CD4-positive, alpha-beta T cell treated with Interleukin-2 at 100 ng/mL for 4 hours (primary cell): ENCODE measurements at places on chromosomes 3 and 15.

- no peak for DNase-seq
Measured at GRCh38 chr3:164679245-164679644, 399.1 kb downstream of the SI start.

DNA sequence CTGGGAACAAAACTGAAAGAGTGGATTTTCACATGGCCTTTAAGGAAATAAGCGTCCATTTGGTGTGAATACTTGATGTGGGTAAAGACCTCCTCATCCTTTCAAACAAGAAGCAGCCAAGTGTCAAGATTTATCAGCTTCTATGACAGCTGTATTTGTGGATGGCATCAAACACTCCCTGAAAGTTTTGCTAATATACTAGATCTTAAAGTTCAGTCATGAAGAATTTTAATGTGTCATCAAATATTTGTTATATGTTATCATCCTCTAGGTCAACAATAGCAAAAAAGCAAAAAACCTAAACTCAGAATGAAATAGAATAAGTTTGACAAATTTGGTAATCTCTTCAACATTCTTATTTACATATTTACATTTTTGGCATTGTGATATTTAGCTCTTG is 29.1 kb upstream of the LYSMD4 start:
- DNase-seq, result no peak

DNA sequence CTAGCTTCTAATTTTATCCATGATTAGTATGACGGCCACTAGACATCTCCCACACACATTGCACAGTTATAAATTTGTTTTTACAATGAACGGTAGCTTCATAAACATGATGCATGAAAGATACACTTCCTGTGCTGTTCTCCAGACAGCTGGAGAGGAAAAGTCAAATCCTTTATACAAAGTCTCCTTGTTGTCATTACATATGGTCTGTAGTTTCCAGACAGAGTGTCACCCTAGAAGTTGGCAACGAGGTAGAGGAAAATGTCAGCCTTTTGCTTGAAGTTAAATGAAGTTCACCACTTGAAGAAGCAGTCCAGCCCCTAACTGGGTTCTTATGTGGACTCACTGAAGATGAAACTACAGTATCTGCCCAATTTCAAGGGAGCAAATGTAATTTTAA is 253.0 kb upstream of the P2RY1 start:
- no peak for DNase-seq

DNA sequence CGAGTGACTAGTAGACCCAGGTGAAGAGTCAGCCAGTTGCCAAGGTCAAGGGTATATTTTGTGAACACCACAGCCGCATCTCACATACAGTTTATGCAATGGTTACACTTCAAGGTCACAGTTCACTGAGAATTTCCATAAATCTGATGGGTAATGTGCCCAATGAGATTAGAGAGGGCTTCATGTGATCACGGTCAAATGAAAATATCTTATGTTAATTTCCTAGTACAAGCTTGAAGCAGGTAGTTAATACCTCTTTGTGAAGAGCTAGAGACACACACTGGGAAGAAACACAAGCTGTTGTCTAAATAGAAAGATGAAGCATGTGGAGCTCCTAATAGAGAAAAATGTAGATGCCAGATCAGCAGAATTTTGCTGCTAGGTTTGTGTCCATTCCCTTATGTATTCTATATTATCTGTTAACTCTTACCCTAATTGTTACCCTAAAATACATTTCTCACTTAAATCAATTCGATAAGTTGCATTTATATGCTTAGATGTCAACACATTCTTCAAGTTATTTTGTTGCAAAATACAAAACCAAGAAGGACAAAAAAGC is 136.0 kb downstream of the NR2F2 start:
- DNase-seq, result no peak

DNA sequence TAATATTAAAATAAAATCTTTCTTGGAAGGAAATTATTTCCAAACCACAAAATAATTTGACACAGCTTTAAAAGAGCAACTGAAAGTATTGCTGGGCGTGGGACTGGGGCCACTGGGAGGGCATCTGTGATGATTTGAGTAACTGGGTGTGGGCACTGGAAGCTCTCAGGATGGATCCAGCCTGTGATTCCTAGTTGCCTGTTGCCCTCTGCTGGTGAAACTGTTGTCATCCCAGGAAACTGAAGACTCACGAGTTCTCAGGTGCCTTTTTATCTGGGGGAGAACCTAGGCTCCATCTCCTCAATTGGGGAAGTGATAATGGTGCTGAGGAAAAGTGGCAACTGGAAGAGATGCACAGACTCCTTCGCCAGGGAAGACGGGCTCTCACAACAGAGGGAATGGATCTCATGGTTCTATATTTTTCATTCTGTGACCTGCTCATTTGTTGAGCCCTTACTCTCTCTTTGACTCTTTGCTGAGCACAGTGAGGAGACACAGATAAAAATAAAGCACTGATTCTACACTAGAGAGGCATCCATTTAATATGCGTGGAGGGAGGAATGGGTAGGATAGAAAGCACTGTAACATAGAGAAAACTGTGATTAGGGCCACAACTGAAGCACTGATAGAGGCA is 61.6 kb downstream of the TPRG1 start:
- DNase-seq, result no peak

DNA sequence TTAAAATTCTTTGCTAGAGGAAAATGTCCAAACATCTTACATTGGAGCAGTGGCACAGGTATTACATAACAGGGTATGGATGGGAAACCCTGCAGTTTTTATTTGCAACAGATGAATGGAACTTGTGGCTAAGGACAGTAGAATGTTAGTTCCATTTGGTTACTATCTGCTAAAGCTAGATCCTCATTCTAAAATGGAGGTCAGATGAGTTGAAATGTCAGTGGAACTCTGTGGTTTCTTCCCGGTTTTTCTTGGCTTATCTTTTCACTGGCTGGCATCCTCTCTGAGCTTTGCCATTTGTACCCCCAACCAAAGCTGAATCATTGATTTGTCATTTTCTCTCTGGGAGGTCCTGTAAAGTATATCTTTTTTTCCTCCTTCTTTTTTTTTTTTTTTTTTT is 68.9 kb downstream of the ARMC8 start:
- no peak for DNase-seq

- no peak for DNase-seq
Measured at GRCh38 chr3:33919312-33920120, 121.1 kb downstream of the PDCD6IP start.

DNA sequence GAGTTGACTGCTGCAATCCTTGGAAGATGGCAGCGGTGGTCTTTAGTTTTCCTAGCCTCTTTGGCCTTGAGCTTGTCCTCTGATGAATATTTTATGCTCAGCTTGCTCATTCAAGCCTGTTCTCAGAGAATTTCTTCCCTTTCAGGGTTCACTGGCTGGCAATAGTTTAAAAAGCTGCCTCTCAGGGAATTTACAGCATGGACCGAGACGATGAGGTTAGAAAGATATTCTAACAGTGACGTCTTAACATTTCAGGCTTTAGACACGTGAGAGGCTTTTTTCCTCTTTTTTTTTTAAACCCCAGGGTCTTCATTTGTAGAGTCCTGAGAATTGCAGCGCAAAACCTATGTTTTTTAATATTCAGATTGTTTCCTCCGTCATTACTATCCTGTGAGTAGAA is 120.3 kb upstream of the CLSTN2 start:
- no peak for DNase-seq

DNA sequence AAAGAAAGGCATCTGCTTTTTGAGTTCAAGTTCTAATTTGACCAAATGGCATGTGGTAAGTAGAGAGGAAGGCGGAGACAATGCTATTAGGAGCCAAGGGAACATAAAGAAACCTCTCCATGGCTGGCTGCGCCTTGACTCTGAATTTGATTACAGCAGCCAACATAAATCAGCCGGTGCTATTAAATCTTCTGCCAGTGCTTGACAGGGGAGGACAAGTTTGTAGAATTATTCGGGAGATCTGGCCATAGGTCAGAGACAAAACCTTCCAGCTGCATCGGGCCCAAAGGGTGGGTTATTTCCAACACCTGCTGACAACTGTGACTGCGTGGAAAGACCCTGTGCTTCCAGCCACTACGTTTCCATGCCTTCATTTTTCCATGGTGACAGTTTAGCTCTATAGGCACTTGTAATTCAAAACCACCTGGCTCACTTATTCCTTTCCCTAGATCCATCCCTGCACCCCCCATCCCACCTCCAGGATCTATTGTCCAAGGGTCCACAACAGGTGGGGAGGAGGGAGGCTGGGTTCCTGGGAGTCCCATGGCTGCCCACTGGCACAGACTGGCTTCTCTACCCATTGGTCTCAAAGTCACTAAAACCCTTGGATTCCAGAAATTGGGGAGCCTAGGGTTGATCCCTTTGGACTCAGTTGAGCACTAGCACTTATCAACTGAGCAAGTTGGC is 15.9 kb downstream of the COLQ start:
- DNase-seq, result no peak

DNA sequence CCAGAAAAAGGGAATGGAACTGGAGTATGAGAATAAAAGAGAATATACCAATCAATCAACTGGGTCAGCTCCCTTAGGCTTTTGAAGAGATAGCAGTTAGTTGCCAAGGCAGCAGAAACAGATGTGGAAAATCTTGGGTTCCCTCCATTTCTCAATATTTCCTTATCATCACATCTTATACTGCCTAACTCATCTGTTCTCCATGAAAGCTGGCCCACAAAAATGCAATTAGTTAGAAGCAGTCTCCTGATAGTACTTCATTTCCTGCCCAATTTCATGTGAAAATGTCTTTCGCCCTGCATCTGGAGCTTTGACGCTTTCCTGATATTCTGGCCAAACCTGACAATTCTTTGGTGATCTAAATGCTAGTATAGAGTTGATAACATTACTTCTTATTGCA is 30.1 kb upstream of the SPTSSB start:
- DNase-seq, result no peak

GRCh38 chr15:79184465-79184892 is 93.9 kb upstream of the RASGRF1 start:
- DNase-seq, result peak; percentile 62

GRCh38 chr3:197209366-197210260 is 88.8 kb downstream of the DLG1 start:
- DNase-seq, result no peak

DNA sequence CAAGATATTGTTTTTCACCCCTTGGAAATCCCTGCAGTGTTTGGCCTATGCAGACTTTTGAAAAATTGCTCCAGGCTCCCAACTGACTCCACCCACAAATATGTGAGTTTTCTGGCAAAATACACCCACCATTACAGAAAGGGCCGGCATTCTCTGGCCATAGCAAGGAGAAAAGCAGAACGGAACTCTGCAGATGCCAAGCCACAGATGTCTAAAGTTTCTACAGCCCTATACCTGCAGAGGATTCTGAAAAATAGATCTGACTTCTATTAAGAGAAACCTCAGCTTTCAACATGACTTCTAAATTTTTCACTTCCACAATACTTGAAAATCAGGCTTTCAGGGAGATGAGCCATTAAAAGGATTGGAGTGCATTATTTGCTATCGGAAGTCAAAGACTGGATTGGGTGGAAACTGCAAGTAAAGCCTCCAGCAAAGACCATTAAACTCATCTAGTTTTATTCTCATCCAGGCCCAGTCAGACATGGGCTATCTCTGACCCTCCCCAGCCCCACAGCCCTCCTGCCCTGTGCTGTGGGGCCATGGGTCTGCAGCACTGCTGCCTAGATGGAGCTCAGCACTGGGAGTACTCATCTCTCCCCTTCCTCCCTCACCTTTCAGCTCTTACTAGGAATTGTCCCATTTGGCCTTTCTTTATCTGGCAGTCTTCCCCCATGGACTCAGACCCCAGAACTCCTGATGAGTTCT is 243.1 kb upstream of the GOLGA6L4 start:
- no peak for DNase-seq

GRCh38 chr15:70517194-70517590 is 246.2 kb downstream of the UACA start:
- no peak for DNase-seq

DNA sequence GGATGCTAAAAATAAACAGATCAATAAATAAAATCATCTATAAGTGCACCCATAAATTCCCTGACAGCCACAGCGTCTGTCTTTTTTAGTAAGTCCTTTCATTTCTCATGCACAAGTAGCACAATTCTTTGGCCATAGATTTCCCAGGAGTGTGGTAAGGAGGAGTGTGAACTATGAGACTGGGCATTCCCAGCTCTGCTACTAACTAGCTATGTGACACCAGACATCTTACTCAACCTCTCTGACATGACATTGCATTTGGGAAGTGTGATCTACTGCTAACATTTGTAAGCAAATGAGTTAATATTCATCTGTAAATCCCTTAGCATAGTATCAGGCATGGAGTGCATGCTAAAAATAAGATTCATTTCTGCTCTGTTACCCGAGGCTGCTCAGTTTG is 301.7 kb downstream of the NTRK3 start:
- no peak for DNase-seq

- DNase-seq, result no peak
Measured at GRCh38 chr3:195763076-195763830, 42.5 kb downstream of the MUC20 start.

DNA sequence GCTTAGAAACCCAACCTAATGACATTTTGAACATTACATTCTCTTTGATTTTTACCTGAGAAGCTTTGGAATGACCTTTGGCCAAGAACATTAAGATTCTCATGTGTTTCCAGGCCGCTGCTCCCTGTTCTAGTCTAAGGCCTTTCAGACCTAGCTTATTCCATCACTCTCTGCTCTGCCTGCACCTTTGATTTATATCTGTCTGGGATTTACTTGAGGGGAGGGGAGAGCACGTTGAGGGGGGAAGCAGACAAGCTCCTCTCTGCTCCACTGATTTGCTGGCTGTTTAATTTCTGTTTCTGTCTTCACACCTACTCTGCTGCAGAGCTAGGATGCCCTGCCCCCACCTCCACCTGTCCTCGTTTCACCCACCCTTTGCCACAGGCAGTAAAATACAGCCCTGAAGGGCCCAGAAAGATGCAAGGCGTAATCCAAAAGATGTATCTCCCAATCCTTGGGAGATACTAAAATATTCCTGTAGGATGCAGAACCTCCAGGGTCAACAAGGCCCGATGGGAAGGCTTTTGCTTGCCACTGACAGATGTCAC is 429.8 kb downstream of the EPHB1 start:
- DNase-seq, result no peak

GRCh38 chr15:85793641-85794597 is 806 bp downstream of the KLHL25 start:
- peak; percentile 12 for DNase-seq

DNA sequence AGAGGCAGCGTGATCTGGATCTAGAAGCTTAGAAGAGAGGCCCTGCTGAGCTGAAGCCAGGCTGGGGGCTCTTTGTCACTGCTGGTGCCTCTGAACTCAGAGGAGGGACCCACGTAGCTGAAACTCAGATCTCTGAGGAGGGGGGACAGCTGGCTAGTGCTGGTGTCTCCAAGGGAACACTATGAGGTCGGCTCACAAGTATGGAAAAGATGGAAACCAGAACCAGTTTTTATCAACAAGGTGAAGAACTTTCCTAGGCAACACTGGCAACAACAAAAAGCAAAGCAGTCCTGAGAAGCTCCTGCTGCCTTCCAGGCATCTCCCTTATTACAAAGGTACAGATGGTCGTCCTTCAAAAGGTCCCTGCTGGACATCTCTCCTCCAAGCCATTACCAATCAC is 27.0 kb upstream of the FSTL1 start:
- no peak for DNase-seq
